ENCODE measurements at places on chromosomes 16 and 17.

DNA sequence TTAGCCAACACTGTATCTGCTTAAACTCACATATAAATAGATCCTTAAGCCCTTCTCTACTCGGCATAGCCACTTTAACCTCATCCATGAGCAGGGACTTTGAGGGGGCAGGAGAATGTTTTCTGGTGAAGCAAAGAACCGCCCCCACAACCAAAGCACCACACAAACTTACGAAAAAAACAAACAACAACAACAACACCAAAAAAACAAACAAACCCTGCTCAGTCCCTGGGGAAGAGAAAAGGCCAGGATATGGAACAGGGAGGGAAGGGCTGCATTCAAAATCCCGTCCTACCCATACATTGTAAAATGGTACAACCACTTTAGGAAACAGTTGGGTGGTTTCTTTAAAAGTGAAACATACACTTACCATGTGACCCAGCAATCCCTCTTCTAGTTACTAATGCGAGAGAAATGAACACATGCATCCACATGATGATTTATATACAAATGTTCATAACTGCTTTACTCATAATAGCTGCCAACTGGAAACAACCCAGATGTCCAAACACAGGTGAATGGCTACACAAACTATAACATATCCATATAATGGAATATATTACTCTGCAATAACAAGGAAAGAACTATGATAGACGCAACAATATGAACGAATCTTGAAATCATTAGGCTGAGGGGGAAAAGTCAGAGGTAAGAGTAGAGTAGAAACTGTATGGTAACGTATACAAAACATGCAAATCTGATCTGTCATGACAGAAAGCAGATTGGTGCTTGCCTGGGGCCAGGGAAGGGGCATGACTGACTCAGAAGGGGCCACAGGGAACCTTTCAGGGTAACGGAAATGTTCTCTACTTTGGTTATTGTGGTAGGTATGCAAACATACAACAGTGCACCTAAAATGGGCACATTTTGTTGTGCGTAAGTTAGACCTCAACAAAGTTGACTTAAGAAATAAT lies 37.7 kb upstream of the TOB1 start:
- no peak for DNase-seq

DNA sequence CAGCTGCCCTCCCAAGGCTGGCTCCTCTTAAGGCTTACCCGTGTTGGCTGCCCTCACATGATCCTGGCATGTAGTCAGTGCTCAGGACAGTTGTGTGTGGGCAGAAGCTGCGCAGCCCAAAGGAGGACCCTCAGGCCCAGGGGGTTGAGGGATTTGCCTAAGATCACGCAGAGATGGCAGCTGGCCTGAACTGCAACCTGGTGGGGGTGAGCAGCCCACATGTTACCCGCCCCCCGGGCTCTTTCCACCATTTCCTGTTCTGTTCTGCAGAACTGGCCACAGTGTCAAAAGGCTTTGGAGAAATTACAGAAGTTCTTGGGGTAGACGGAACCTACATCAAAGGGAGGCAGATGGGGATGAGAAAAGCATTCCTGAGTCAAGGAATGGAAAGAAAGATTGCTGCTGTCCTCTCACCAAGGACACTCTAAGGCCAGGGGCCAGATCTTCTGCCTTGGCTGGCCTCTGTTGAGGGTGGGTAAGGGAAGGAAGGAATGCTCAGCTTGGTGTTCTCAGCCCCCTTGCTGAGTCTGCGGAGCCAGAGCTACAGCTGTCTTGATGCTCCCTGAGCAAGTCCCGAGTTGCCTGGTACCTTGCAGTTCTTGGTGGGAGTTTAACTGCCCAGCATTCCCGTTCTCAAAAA lies 53.0 kb downstream of the EPN2 start:
- no peak for DNase-seq

- no peak for DNase-seq
Measured at GRCh38 chr17:34823023-34823422, 138.2 kb downstream of the CCT6B start.

GRCh38 chr16:84561291-84561690 lies 56.6 kb downstream of the COTL1 start:
- DNase-seq = no peak

GRCh38 chr17:3963237-3964201 lies 718 bp downstream of the ATP2A3 start:
- DNase-seq = no peak

All from anterior cingulate cortex (tissue), 58 donors.